ENCODE measurements at places on chromosomes 4 and X.

GRCh38 chrX:25072247-25072646, 56.5 kb upstream of the ARX start:
- no peak for DNase-seq

DNA sequence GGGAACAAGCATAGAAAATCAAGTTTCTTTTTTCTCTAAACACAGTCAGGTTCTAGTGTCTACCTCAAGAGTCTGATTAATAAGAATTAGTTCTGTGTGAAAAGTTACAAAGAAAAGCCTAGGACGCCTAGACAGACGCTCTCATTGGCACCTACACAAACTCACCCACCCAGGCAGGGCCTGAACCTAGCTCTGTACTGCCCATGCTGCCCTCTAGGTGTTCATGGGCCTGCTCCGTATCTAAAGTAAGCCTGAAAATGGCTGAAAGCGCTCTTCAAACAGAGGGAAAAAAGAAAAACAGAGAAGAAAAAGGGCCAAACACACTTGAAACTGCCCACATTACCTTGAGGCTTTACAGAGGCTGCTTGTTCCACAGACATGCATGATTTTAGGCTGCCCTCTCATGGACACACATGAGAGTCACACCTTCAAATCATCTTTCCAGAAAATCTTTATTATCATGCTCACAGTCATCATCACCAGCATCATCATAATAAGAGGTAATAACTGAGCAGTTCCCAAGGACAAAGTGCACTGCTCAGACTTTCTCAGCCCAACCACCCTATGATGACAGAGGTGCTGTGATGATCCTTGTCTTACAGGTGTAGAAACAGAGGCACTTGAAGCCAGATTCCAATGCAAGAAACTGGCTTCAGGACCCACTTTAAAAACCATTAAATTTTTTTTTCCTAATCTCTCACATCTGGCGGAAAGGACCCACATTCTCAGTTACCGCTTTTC, 49.6 kb downstream of the MAP7D2 start:
- no peak for DNase-seq

DNA sequence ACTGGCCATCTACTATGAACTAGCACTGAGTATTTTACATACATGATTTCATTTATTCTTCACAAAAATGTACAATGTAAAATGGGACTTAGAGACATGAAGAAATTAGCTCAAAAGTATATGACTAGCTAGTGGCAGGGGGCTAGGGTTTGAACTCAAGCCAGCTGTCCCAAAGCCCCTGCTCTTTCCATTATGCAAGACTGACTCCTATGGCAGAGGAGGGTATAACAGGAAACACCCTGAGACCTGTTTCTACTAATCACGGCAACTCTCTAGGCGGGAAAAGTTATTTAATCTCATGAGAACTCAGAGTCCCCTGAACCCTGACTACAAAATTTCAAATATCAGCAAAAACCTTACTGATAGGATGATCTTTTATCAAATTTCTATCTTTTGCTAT, 150.6 kb downstream of the PRDM5 start:
- peak; percentile 12 for DNase-seq

GRCh38 chr4:131337936-131338335, 1811.2 kb upstream of the PCDH10 start:
- no peak for DNase-seq

GRCh38 chrX:13162772-13163410, 118.5 kb upstream of the FAM9C start:
- DNase-seq = no peak

GRCh38 chr4:120692964-120693363, 229.6 kb downstream of the PRDM5 start:
- DNase-seq = no peak

- DNase-seq = no peak
Measured at GRCh38 chr4:181971411-181971810, 271.8 kb upstream of the TENM3 start.

GRCh38 chr4:183154701-183155391, 55.8 kb downstream of the WWC2 start:
- DNase-seq = peak; percentile 60

GRCh38 chr4:35541146-35541887, 703.0 kb downstream of the ARAP2 start:
- peak; percentile 28 for DNase-seq

DNA sequence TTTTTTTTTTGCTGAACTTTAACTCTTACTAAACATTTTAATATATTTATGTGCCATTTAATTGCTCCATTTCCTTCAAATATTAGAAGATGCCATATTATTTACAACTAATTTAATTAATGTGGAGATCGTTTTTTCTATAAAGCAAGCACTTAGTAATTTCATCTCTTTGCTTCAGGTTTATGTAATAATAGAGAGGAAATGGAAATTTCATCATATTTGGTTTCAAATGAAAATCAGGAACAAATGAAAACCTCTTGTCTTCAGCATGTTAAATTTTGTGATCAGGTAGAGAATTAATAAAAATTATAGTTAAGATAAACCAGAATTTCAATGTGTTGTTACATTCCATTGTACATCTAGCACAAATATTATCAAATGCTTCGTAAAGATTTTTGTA, 120.1 kb downstream of the SYNPO2 start:
- DNase-seq = no peak

GRCh38 chrX:44291468-44292092, 51.9 kb downstream of the EFHC2 start:
- no peak for DNase-seq
